ENCODE measurements at places on chromosomes 5 and 9. TPM values are rescaled to one million over a fixed set of nuclear protein-coding genes. Genes with fewer than 3 reads are reported as not detected.

DNA sequence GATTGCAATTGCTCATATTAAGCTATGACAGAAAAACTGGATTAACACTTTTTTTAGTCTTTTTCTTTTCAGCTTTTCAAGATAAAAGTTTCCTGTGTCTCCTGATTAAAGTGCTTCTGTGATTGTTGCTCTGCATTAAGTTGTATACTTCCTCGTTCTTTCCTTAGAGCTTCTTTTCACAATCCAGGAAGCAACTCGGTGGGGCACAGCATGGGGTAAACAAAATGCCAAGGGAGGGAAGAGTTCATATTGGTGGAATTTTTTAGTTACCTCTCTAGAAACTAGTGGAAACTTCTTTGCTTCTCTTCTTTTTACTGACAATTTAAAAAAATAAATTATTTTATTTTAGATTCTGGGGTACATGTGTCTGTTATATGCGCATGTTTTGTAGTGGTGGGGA lies 37.8 kb upstream of the ARRDC3 start:
- no peak for DNase-seq

The TMEM252 gene
- not detected for total RNA-seq

DNA sequence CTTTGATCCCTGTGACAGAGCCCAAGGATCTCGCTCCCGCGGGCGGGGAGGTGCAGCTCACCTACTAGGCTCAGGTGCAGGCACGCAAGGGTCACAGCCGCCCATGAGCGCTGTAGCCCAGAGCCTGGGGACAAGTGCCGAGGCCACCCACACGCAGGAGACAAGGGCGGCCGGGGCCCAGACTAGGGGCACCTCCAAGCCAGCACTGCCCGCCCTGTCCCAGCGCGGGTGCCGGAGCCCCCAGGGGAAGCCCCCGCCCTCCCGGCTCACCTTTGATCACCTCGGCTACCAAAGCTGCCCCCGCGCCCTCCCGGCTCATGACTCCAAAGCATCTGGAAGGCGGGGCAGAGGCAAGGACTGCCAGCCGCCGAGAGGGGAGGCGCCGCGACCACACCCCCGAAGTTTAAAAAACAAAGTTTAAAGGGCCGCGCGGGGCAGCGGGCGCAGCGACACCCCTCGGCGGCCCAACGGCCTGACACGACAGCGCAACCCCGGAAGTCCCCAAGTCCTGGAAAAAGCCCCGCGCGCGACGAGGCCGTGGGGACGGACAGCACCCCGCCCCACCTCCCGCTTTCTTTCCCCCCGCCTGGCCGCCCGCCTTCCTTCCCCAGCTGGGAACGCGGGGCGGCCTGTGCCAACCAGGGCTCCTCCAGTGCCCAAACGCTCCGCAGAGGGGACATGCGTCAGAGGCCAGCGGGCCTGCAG lies 53.0 kb downstream of the CDC14B start:
- DNase-seq: peak; percentile 74

The SPEF2 gene
- total RNA-seq: 6.8 TPM

DNA sequence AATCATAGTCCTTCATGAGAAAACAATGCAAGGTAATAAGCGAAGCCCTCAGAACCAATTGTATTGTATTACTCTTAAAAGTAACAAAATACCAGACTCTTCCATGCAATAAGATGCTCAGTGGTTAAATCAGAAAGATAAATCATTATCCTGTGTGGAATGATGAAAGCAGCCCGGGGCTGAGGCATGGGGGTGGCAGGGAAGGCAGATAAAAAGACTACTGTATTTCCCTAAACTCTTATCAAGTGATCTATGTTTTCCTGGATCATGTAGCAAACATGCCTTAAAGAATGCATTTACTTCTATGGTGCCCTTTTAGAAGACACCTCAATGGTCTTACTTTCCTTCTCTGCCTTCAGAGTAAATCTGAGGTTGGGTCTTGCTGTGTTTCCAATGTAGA lies 105.6 kb upstream of the DAPK1 start:
- DNase-seq: no peak

GRCh38 chr9:122846371-122846940 lies 18.1 kb upstream of the PDCL start:
- DNase-seq: peak; percentile 29

- DNase-seq: no peak
These were observed 102.2 kb downstream of the DEPDC1B start for GRCh38 chr5:60597572-60598320.

DNA sequence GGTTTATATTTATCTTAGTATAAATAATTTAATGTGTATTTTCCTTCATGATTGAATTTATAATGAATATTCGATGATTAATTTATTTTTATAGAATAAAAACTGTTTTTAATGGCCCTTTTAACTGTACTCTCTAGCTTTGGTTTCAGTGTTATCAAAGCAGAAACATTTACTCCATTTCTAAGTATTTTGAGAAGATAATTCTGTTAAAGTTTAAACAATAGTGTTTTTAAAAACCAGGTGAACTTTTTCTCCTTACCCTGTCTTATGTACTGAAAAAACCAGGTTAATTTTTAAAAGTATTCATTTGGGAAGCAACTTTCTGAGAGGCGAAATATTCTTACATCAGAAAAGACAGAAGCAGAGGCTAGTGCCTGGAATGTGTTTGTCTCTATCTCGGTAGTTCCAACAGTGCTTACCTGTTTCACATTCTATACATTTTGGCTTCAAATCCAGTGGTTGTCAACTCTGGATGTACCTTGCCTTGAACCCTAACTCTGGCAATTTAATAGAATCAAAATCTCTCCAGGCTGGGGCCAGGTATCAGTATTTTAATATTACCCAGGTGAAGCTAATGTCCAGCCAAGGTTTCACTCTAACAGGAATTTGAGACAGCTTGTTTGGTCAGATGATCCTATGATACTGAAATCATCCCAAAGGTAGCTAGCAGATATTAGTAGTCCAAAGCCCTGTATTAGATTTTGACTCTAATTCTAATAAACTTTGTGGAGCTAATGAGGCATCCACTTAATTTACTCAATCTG lies 434.4 kb downstream of the PDE4D start:
- DNase-seq: no peak

The CCDC192 gene
- total RNA-seq: not detected

The HSD17B3 gene
- total RNA-seq: 0.35 TPM

The MRPS30 gene
- 58.6 TPM for total RNA-seq

- DNase-seq: no peak
These were observed 194.4 kb upstream of the VCAN start for GRCh38 chr5:83277154-83277553.

The PKD2L2 gene
- not detected for total RNA-seq

- no peak for DNase-seq
These were observed 107.8 kb upstream of the ATP10B start for GRCh38 chr5:160959804-160960203.

The IL5 gene
- total RNA-seq: 84.3 TPM

The SOHLH1 gene
- not detected for total RNA-seq

GRCh38 chr5:20470997-20471396 lies 483.0 kb upstream of the CDH18 start:
- DNase-seq: no peak

The ZNF366 gene
- total RNA-seq: not detected
